ENCODE measurements at places on chromosomes 7 and 10. TPM values are rescaled to one million over a fixed set of nuclear protein-coding genes. Genes with fewer than 3 reads are reported as not detected.
A peak's percentile ranks its signal among the peaks of the same experiment; 100 is the strongest.

RADIL gene
- 0.33 TPM for total RNA-seq

NPTX2 gene
- total RNA-seq, result under 0.01 TPM

DOCK1 gene
- 91.0 TPM for total RNA-seq

DNA sequence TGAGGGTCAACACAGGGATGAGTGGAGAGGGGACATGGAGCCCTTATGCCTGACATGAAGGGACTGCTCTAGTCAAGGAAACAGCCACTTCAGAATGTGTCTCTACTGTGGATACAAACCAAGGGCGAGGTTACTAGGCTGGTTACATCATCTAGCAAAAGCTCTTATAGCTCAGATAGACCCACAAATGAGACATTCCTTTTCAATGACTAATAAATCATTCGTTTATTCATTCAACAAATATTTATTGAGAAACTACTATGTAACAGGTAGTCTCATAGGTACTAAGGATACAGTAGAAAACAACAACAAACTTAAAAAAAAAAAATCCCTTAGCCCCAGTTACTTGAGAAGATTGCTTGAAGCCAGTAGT, 219.5 kb downstream of the KIAA1217 start:
- peak; percentile 81 for DNase-seq

- DNase-seq, result peak; percentile 40
Observed at GRCh38 chr10:111076682-111077478, at the start of gene ADRA2A. TSS of gene ADRA2A (plus strand) at chr10:111077029. CDS start at chr10:111077997, 968 bp downstream.

HOXA10 gene
- total RNA-seq, result 0.17 TPM

DNA sequence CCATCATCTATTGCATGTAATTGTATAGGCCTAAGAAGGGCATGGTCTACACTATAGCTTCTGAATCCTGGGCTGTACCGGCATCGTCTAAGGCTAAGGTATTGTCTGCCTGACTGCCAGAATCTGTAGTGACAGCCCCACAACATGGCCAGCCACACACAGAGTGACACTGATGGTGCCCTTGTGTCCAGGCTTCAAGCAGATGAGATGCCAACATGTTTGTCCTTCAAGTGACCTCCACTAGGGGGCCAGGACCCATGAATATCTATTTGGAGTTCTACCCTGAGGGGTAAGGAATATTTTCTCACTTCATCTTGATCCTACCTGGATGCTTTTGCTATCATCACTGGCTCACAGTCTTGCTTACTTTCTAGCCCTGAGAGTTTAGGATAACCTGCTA, 1.5 kb downstream of the CYP3A7 start:
- no peak for DNase-seq

FBXO24 gene
- 0.33 TPM for total RNA-seq

- peak; percentile 84 for DNase-seq
Observed at GRCh38 chr10:96998329-96998888, 166.3 kb downstream of the LCOR start.

- DNase-seq, result peak; percentile 39
Observed at GRCh38 chr7:36161996-36162395, 8.9 kb downstream of the EEPD1 start.

TRPV5 gene
- not detected for total RNA-seq

DNA sequence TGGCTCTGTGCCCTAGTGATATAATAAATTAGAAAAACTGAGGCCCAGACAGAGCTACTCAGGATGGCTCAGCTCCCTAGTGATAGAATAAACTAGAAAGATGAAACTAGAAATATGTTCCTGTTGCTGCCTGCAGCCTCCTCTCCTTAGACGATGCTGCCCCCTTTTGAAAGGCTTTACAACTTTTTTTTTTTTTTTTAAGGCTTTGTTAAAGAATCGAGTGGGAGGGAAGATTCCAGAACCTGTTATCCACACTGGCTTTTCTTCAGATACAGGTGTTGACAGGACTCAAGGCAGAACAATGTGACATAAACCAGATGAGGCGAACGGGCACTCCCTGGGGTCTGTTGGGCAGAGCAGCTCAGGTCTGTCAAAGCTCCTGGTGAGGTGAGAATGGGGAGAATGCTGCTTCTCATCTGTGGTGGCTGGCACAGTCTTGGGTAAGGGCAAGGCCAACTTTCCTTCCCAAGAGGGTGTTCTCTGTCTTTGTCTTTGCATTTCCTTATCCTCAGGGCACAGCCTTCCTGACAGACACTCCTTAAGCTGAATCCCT, 175.1 kb downstream of the COBL start:
- peak; percentile 39 for DNase-seq

GRCh38 chr7:157501581-157501980, 164.8 kb downstream of the DNAJB6 start:
- no peak for DNase-seq

DNA sequence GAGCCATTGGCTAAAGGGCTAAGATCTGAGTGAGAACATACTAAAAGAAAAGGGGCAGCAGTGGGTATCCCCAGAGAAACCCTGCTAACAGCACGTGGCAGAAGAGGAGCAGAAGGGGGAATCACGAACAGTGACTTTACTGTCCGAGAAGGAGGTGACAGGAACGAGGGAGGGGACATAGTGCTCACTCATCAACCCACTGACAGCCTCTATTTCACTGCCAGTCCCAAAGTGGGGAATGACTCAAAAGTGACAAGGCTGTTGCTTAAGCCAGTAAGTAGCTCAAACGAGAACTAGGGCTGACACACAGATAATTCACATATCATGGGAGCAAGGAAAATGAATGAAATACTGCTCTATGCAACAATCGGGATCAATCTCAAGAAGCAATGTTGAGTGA, 92.7 kb downstream of the RSU1 start:
- DNase-seq, result no peak

- no peak for DNase-seq
Observed at GRCh38 chr10:62636825-62637248, 167.7 kb upstream of the ADO start.

Data from fibroblast of lung (primary cell).